Fibroblast of skin of scalp (primary cell): ENCODE measurements at places on chromosomes 7 and 10.

- peak; percentile 70 for DNase-seq
These were observed 116.5 kb downstream of the ATXN7L1 start for GRCh38 chr7:105759670-105760550.

DNA sequence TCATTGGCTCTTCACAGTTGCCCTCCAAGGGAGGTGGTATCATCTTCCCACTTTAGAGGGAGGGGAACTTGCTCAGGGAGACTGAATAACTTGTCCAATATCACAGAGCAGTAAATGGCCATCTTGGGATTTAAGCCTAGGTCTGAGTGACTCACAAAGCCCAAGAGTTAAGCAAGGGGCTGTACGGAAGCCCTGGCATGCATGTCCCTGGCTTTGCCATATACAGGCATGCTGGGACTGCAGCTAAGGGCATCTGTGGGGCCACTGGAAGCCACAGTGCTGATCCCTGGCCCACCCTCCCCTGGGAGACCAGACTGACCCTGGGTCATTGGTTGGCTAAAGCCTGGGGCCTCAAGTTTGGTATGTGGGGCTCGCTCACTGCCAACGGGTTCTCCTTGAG, 3.1 kb downstream of the VSIR start:
- no peak for DNase-seq

DNA sequence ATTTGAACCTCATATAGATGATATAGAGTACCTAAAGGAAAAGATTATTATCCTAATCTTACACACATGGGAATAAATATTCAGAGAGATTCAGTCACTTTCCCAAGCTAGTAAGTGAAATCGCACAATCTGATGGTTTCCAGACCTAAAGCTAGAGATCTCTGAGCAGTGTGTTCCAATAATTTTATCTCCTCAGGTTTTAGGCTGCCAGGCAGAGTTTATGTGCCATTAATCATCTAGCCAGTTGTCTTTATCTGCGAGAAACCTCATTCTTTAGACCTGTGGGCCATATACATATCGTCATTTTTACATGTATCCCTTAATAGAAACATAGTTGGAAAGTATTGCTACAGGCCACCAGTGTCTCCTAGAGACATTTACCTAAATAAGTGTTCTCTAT, 647.2 kb upstream of the STEAP1 start:
- DNase-seq, result no peak

GRCh38 chr10:128875956-128876736, 590.9 kb upstream of the MGMT start:
- DNase-seq, result peak; percentile 81

GRCh38 chr7:72793791-72794190, 34.2 kb downstream of the TYW1B start:
- DNase-seq, result no peak

DNA sequence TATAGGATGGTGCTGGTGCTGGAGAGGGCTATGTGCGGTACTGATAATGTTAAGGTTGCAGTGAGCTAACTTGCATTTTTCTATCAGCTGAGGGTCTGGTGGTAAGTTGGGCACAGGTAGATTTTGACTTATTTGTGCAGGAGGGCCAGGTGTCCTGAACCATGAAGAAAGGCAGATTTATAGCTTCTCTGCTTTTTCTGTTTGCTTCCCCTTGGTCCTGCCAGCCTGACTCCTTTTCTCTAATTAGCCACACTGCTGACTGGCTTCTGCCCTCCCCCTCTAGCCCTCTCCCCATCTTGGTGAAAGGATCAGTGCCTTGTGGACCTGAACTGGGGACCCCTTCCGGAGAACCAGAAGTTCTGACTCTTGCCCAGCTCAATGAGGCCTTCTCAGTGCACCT, 40.8 kb upstream of the STEAP4 start:
- DNase-seq, result no peak
